ENCODE measurements at places on chromosomes 11 and 22.

DNA sequence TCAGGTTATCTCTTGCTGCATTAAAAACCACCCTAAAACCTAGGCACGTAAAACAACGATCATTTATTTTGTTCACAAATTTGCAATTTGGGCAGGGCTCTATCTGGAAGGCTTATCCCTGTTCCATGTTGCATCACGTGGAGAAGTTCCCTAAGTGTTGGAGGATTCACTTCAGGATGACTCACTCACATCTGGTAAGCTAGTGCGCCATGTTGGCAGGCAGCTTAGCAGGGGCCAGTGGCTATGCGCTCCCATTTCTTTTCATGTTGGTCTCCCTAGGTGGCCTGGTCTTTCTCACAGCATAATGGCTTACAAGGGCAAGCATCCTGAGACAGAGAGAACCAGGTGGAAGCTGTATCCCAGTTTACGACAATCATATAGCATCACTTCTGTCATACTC, 226.8 kb downstream of the BLID start:
- DNase-seq: no peak

DNA sequence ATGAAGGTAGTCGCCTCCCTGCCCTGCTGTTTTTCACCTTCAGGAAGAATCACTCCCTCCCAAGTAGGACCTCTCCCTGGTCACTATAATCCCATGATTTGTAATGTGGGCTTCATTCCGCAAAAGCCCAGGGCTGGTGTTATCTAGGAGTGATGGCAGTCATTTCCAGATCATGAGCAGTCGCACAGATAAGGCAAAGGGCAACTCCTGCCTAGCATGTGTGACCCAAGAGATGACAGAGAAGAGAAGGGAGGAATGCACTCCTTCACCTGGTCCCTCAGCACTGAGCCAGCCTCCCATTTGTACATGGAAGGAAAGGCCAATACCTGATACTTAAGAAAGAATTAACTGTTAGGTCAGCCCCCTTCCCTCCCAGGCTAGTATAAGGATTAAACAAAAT, 102.9 kb downstream of the RPL27A start:
- no peak for DNase-seq

- DNase-seq: no peak
Observed at GRCh38 chr11:32290783-32291182, 144.6 kb downstream of the WT1 start.

DNA sequence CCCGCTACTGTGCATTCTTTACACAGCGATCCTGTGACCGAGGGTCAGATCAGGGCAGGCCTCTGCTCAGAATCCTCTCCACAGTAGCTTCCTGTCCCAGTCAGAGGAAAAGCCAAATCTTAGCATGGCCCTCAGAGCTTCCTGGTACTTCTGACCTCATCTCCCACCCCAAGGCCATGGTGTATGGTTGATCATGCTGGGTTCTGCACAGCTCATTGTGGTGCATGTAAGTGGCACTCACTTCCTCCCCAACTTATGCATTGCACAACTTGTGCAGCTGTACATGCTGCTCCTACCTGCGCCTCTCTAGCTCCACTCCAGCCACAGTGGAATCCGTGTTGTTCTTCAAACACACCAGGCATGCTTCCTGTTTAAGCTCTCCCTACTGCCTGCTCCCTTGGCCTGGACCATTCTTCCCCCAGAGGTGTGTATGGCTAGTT, 20.3 kb downstream of the BMAL1 start:
- no peak for DNase-seq

GRCh38 chr11:103892603-103893002, 143.8 kb upstream of the DDI1 start:
- DNase-seq: no peak

DNA sequence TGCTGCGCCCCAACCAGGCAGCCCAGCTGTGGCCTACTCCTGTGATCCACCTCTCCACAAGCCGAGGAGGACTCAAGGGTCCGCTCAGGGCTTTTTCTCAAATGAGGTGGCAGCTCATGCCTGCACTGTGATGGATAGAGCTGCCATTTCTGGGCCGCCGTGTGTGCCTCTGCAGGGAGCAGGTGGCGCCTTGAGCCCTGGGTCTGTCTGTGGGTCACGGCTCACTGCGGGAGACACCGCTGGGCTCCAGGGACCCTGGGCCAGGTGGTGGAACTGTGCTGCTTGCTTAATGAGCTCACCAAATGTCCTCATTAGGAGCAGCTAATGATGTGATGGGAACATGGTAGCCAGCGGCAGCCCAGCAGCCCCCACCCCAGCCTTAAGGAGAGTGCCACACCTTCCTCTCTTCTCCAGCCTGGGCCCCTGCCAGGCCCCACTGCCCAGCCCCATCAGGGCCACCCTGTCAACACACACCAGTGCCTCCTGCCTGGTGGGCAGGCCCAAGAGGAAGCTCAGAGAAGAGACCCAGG, 50.8 kb downstream of the DHCR7 start:
- DNase-seq: no peak

DNA sequence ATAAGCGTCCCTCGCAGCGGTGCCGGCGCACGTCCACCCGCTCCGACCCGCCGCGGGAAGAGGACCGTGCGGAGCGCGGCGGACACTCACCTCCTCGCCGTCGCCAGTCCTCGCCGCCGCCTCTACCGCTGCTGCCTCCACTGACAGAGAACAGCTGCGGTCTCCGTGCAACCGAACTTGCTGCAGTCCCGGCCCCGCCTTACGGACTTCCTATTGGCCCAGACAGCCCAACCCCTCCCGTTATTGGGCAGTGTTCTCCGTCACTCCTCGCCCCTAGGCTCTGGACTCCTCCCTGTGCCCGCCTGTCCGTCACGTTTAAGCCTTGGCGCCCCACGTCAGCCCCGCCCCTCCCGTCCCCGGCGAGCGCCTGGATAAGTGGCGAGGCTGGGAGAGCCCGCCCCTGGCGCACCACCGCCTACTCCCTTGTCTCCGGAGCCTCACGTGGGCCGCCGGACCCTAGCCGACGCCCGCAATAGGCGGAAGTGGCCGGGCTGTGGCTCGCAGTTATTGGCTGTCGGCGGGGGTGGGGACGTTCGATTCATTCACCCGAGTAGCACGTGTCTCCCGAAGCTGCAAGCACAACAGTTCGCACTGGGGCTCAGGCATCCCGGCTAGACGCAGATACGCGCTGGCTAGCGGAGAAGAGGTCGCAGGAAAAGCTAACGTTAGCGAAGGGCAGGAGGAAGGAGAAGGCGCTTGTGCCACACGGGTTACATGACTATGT, at the start of gene PC:
Gene PC, minus strand, starts transcription at position 152 of the 724 bp plus-strand sequence. CDS start 86,224 bp downstream, outside the sequence.
- DNase-seq: peak; percentile 99

- DNase-seq: no peak
Observed at GRCh38 chr11:45030778-45031177, 80.1 kb upstream of the TP53I11 start.

DNA sequence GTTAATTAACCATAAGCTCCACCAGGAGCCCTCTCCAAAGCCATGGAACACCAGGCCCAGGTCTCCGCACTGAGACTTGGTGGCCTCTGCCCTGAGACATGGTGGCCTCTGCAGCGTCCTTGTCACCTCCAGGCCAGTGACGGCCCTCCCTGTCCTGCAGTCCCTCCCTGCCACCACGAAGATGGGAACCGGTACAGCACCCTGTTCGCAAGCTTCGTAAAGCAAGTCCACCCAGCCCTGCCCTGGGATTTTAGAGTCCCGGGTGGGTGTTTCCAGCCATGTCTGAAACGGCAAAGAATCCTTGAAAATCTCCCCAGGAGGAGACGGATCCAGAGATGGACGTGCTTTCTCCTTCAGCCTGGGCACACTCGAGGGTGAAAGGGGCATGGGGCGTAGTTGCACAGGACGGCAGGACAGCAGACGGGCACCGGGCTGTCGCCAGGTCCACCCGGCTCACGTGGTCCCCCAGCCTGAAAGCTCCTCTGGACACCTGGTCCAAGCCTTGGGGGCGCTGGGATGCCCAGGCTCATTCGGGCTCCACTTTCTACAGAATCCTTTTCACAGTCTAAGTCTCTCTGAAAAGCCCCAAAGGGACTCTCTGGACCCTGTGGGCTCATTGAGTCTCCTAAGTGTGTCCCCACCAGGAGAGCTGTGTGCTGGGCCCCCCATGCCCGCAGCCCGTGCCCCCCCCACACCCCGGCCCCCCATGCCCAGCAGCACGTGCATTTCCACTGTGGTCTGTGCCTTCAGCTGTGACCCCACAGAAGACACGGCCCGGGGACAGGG, 456.2 kb downstream of the BRD1 start:
- DNase-seq: no peak

DNA sequence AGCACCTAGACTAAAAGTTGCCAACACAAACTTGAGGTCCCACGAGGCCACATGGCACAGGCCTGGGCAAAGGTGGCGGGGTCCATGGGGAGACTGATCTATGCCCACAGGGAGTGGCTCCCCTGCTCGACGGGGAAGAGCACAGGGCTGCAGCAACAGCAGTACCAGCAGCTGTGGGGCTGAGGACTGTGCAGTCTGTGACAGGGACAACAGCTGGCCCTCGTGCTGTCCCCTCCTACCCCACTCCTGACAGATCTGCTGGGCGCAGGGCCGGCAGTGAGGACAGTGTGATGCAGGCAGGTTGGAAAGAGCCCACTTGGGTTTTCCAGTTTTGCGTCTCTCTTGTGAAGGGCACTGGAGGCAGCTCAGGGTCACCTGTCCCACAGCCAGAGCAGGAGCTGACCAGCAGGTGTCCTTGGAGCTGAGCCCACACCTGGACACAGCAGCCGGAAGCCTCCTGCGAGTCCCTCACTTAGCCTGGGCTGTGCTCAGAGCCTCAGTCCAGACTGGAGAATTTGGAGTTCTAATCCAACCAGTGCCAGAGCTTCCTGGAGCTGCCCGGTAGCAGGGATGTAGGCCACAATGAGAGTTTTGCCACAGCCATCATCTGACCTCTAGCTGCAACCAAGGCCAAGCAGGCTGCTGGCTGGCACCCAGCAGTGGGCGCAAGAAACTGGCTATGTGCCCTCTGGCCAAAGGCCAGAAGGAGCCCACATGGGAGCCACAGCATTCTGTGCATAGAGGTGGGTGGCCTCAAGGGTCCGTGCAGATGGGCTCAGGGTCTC, 3.6 kb upstream of the GAS2L1 start:
- no peak for DNase-seq

DNA sequence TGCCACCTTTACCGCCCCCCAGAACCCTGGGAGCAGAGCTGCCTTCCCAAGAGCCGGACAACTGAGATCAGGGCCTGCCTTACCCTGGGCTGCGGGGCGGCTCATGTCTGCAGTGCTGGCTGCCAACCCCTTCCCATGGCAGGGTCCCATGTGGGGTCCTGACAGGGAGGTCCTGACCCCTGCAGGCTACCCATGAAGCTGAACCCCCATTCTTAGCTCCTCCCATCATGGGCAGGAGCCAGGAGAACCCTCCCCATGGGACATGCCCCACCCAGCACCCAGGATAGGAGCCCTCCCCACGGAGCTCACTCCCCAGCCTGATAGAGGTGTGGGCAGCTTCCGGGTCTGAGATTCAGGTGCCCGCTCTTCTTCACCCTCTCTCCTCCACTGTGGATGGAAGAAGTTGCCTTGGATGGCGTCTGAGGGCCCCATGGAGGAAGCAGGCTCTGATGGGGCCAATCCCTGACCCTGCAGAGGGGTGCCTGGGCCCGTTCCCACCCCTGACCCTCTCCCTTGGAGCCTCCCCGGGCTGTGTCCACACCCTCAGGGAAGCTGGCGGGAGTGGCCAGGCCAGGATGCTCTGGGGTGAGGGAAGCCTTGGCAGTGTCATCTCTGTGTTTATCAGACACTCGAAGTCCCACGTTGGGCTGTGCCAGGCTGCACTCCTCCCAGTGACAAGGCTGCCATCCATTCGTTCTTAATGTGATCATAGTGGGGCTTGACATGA, 1508.2 kb downstream of the BRD1 start:
- no peak for DNase-seq

- DNase-seq: no peak
Observed at GRCh38 chr22:26910845-26911244, 253.5 kb downstream of the MIAT start.

DNA sequence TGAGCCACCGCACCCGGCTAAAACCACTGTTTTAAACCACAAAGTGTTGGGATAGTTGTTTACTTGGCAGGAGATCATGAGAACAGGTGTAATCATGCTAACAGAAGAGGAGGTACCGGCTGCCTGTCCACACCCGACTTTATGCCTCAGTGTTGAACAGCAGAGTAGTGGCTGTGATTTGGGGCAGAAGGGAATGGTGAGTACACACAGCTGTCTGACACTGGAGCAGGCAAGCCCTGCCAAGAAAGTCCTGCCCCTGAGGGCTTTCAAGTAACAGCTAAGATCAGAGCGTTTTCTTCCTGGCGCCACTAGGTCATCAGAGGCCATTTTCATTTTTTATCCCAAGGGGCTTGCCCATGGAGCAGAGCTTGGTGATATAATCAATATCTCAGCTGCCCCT, 8.1 kb downstream of the CDKN1C start:
- DNase-seq: no peak

- no peak for DNase-seq
Observed at GRCh38 chr11:6303661-6304060, 16.6 kb downstream of the CAVIN3 start.

- no peak for DNase-seq
Observed at GRCh38 chr11:9570313-9571025, 3.0 kb upstream of the WEE1 start.
